HepG2 (cell line): ENCODE measurements at places on chromosomes 12 and 14.
A peak's percentile ranks its signal among the peaks of the same experiment; 100 is the strongest.

GRCh38 chr12:13085968-13086686, 17.3 kb downstream of the GSG1 start:
- DNase-seq: no peak

DNA sequence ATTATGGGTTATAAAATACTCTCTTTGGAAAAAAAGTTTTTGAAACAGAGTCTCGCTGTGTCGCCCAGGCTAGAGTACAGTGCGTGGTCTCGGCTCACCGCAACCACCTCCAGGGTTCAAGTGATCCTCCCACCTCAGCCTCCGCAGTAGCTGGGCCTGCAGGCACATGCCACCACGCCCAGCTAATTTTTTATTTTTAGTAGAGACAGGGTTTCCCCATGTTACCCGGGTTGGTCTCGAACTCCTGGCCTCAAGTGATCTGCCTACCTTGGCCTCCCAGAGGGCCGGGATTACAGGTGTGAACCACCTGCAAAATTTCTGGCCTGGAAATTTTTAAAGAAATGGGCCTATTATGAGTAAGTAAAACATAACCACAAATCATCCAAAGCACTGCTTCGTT, 3.8 kb downstream of the USP15 start:
- no peak for DNase-seq

- DNase-seq: no peak
These were observed 1.1 kb downstream of the AJUBA start for GRCh38 chr14:22981090-22981875.

- DNase-seq: no peak
These were observed 32.5 kb upstream of the PLEKHG6 start for GRCh38 chr12:6277982-6278438.

- no peak for DNase-seq
These were observed 57.3 kb downstream of the ACACB start for GRCh38 chr12:109173443-109174240.

DNA sequence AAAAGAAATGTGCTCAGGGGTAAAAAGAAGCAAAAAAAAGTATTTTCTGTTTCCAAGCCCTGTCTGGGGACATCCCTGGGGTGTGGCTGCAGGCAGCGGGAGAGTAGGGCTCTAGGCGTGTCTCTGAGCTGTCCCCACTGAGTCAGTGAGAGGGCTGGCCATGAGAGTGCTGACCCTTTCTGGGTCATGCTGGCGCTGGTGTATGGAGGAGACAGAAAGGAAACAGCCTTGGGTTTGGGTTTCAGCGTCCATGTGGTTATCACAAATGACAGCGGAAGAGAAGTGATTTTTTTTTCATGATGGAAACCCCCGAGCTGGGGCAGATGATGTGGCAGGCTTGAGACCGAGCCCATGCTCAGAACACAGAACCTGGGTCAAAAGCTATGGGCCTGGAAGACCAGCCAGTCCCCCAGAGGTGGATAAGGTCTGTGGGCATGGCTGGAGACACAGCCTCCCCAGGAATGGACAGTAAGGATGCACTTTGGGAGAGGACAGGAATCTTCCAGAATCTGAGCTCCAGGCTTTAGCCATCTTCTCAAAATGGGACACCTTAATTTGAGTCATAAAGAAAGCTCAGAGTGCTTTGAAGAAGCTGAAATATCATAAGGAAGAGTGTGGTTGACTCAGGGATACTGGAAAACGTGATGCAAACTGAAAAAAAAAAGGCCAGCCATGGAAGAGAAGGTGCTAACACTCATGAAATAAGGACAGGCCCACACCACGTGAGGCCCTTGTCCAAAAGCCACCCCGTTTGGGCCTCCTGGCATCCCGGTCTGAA, 36.2 kb downstream of the SYNE3 start:
- no peak for DNase-seq

GRCh38 chr14:74216671-74217070, 22.6 kb upstream of the VSX2 start:
- DNase-seq: no peak

GRCh38 chr12:102871014-102871413, 46.0 kb downstream of the PAH start:
- no peak for DNase-seq

GRCh38 chr12:3152892-3153291, 75.7 kb downstream of the TSPAN9 start:
- DNase-seq: no peak

GRCh38 chr14:100839315-100839585, 13.3 kb downstream of the MEG3 start:
- no peak for DNase-seq

DNA sequence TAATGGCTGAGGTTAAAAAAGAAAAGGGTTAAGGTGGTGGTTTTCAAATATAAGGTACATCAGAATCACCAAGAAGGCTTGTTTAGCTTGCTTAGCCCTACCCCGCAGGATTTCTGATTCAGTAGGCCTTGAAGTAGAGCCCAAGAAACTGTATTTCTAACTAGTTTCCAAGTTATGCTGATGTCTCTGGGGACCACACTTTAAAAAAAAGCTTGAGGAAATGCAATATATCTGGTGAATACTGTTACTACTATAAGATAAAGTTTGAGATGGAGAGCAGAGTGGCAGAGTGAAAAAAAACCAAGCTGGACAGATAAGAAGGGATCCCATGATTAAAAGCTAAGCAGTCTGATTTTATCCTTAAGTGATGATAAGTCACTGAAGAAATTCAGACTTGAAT, 18.3 kb upstream of the GXYLT1 start:
- no peak for DNase-seq

DNA sequence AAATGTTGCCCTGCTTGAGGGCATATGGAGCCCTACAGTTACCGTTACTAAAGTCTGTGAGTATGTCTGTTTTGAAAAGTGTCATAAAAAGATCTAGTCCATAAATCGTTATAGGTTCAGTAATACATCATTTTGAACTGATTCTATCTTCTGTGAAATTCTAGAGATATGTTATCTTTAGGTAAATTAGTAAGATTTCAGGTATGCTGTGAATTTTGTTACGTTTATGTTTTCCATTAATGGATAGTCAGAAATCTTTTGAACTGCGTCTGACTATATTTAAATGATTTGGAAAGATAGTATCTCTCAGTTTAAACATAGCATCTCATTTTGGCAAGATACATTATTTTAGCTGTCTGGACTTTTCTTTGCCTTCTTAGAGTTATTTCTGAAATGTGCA, 8.3 kb downstream of the ALG10 start:
- no peak for DNase-seq

DNA sequence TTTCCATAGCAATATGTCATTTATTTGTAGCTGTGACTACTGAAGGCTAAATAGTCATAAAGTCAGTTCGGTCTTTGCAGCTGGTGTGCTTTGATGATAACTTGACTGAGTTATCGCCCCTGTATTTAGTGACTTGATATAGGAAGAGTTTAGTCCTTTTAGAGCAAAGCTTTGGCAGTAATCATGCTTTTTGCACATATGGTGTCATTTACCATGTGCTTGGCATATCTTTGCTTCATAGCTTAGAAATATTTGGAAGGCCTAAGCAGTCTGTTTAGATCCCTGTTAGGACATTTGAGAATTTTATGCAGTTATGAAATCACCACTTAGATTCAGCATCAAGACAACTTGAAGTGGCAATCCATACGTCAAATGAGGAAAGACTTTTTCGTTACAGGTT, 31.6 kb downstream of the POLR3B start:
- no peak for DNase-seq

- no peak for DNase-seq
These were observed 132.9 kb downstream of the DICER1 start for GRCh38 chr14:95024380-95024779.

GRCh38 chr14:29454026-29454693, 473.5 kb downstream of the PRKD1 start:
- DNase-seq: no peak

DNA sequence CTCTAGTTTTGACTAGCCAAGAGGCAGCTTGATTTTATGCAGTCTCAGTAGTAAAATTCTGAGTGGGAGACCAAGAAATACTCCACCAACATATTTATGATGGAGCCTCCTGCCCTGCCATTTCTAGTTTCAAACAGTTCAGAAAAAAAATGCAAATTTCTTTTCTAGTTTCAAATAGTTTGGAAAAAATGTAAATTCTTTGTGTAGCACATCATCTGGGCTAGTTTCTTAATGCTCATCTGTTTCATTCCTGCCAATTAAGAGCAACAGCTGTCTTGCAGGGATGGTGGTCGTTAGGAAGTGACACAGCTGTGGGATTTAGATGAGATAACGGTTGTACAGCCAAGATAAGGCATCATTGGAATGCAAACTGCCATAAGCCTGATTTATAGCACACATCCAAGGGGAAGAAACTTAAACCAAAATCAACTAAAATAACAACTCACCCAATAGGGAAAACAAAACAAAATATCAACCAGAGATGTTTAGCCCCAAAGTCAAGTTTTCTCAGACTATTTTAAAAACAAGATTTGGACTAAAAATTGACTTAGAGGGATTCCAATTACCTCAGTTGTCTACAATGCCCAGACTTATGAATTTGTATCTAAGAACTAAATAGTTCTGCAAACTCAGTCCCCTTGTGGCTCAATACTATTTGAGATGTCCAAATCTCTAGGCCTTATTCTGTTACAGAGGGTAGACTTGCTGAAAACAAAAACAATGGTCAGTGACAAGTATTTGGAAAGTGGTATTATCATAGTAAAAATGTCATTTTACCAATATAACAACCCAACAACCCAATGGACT, 291.3 kb upstream of the ATP2B1 start:
- no peak for DNase-seq

DNA sequence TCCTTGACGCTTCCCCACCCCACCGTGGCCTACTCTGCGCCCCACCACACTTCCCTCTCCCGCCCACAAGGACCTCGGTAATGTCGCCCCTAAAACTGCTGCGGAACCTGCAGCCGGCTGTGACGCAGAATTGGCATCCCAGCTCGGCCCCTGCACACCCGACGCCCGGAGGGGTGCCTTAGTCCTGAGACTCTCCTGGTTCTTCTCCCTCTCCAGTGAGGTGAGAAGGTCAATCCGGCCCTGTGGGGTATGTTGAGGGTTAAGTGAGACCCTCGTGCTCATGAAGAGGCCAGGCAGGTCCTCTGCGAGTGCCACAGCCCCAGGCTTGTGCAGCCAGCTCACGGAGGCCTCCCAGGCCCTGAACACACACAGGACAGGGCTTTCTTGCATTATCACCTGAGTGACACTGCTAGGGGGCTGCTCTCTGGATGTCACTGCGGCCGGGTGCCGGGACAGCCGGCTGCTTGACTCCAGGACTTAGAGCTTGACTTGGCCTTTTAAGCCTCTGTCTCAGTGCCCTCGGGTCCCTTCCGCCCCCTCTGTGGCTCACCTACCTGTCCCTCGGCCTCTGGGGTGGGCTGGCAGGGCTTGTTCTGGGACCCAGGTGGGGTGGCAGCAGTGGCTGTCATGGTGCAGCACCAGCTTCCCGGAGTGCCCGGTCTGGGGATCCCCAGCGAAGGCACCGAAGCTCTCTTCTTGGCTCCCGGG, 106.9 kb upstream of the C14orf180 start:
- no peak for DNase-seq

DNA sequence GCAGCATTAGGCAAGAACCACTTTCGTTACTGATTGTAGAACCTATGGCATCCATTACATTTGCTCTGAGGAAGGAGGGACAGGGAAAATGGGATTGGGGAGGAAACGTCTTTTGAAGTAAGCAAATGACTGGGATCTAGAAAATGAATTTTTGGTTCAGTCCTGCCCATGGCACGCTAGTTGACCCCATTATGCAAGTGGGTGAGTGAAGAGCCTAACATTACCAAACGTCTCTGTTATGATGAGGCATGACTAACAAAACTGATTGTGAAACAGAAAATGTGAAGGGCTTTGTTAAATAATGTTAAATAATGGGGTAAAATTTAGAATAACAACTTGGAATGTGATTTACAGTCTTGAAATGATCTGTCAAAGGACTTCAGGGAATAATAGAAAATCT, 38.9 kb downstream of the CPSF2 start:
- DNase-seq: no peak

DNA sequence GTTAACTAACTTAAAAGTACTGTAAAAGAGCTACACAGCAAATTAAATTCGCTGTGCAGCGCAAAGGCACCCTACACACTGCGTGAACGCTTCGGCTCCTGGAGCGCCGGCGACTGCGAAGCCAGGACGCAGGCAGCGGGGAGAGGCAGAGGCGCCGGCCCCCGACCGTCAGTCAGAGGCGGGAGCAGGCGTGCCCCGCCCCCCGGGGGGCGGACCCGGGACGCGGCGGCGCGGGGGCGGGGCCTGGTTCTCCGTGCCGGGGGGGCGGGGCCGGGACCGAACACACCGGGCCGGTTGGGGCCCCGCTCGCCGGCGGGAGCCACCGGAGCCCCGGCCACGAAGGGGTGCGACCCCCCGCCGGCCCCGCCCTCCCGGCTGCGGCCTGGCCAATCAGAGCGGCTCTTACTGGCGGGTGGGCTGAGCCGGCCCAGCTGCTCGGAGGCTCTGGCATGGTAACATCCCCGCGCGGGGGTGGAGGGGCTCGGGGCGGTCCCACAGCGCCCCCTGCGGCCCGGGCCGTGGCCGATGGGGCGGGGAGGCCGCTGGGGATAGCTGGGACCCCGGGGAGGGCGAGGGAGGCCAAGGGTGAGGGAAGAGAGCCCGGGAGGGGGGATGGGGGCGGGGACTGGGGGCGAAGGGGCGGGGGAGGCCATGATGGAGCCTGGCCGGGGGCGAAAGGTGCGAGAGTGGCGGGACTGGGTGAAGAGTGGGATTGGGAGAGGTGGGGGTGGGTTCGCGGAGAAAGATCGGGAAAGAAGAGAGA, at the start of gene PRPF40B:
Gene PRPF40B, plus strand, starts transcription at position 420 of the 763 bp plus-strand sequence. Its CDS starts 30 bp downstream, at position 450.
- DNase-seq: peak; percentile 77

DNA sequence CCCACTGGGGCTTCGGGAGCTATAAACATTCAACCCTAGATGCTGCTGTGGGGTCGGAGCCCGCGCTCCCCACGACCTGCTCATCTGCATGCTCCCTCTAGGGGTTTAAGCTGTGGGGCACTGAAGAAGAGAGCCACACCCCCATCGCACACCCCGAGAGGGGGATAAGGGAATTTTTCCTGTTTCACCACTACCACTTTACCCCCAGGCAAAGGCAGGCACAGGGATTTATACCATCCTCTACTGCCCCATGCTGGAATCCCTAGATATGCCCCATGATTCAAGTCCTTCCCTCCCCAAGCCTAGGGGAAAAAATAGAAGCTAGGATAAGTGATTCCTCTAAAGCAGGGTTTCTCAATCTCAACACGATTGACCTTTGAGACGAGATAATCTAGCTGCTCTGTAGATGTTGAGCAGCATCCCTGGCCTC, 59.9 kb upstream of the CCDC60 start:
- DNase-seq: no peak

- no peak for DNase-seq
These were observed 22.2 kb upstream of the CCND2 start for GRCh38 chr12:4251216-4251891.
